ENCODE measurements at places on chromosomes 16 and 17.

- no peak for DNase-seq
Observed at GRCh38 chr17:55694286-55694910, 28.3 kb downstream of the TMEM100 start.

- no peak for DNase-seq
Observed at GRCh38 chr17:43399839-43400328, 1.1 kb downstream of the ARL4D start.

- DNase-seq: no peak
Observed at GRCh38 chr16:78494674-78495073, 395.2 kb downstream of the WWOX start.

DNA sequence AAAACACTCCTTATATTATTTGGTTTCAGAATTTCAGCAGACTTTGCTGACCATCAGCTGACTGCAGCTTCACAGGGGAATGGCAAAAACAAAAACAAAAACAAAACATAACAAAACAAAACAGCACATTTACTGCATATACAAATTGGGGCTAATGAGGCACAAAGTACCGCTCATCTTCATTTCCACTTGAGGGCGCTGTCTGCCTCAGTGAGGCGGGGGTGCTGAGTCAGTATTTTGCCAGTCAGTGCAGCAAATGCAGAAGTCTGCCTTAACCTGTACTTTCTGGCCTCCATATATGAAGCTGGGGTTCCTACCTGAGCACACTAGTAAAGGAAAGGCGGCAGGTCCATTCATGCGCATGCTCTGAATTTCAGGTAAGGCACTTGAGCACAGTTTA, 13.5 kb upstream of the DYNLRB2 start:
- peak; percentile 45 for DNase-seq

DNA sequence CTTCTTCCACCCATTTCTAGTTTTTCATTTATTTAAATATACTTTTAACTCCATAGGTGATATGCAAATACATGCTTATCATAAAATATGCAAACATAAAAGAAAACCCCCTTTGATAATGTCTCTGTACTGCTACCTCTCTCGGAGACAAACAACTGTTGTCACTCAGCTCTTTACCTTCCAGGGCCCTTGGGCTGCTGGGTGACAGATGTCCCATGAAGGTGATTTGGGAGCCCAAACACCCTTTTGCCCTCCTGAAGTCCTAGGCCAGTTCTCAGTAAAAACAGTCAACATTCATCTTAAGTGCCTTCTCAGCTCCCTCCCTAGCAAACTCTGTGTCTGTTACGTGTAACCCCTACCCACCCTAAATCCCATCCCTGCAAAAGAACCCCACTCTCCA, 37.5 kb downstream of the CHD9 start:
- DNase-seq: no peak

- DNase-seq: no peak
Observed at GRCh38 chr17:41734139-41734948, at the start of gene HAP1. Gene HAP1 (minus strand): TSS chr17:41734643. CDS start chr17:41734634, 9 bp downstream.

GRCh38 chr16:88809676-88810165, 2.0 kb downstream of the APRT start:
- no peak for DNase-seq

DNA sequence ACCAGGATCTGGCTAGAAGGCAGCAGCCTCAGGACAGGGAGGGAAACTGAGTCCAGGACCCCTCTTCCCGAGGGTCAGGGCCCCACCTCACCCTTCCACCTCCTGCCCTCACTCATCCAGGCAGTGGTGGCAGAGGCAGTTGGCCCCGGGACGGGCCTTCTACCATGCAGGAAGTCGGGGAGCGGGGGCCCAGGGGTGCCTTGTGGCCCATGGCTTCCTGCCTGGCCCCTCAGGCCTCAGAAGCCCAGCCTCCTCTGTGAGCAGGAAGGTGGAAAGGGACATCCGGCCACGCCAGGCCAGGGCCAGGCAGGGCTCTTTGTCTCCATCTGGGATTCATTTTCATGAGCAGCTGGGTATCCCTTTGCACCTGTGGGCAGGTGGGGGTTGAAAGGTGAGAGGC, 58.5 kb downstream of the BAHCC1 start:
- no peak for DNase-seq

DNA sequence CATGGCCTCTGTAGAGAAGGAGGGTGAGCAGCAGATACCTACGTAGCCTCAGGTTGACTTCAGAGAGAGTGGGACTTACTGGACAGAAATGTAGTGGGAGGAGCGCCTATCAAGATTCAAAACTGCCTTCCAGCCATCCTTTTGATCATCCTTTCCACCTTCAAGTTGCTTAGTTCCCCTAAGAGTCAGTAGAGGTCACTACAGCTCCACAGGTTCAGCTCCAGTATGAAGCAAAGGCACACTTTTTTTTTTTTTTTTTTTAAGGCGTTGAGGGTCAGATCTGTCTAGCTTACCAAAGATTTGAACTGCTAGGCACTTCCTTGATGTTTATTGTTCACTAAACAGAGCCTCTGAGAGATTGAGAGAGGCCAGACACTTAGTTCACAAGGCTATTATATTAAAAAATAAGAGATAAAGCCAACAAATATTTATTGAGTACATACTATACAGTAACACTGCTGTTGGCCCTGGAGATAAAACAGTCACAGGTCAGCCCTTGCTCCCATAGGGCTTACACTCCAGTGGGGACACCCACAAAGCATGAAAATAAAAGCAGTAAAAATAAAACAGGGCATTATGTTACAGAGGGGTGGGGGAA, 3.1 kb downstream of the RNF227 start:
- DNase-seq: no peak

DNA sequence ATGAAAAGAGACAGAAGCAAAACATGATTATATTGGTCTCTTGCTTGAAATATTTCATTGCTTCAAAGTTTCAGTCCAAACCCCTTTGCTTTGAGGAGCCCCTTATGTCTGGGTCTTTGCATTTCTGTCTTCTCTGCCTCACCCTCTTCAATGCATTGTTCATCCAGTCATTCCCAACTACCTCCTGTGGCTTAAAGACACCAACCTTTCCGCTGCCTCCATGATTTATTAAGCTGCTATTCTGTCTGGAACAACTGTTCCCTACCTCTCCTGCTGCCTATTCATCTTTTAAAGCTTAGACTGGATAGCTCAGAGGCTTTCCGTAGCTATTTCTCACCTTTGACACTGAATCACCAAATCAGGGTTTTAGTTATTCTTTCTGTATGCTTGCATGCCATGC, 2.3 kb downstream of the KRTAP3-2 start:
- DNase-seq: no peak

- no peak for DNase-seq
Observed at GRCh38 chr16:49644145-49644463, 211.8 kb downstream of the ZNF423 start.

DNA sequence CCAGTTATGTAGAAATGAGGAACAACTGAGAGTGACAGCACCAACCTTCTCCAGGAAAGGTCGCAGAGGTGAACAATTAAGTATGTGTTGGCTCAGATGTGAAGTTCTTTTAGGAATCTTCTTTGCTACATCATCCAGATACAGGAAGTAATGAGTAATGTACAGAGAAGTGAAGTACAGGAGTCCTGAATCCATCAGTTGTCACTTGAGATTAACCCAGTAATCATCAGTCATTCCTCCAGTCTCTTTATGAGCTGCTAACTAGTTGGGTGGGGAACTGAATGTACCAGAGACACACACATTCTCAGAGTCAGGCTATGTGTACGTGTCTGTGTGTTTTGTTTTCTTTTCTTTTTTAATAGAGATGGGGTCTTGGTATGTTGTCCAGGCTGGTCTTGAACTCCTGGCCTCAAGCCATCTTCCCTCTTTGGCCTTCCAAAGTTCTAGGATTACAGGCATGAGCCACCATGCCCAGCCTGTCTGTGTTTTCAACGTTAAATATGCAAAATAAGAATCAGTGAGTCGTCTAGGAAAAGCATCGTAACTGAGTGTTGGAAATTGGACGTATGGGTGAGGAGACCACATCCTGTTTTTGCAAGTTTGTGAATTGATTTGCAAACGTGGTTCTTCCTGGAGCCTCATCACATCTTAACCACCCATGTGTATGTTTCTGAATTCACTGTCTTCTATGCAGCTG, 19.9 kb downstream of the ZNF200 start:
- DNase-seq: no peak

- DNase-seq: no peak
Observed at GRCh38 chr16:86212706-86213436, 297.5 kb upstream of the FOXF1 start.

GRCh38 chr17:8494021-8494420, 58.3 kb downstream of the NDEL1 start:
- DNase-seq: no peak

- no peak for DNase-seq
Observed at GRCh38 chr16:49590166-49590871, 216.7 kb downstream of the C16orf78 start.

GRCh38 chr16:6918646-6919045, 414.0 kb upstream of the RBFOX1 start:
- no peak for DNase-seq

DNA sequence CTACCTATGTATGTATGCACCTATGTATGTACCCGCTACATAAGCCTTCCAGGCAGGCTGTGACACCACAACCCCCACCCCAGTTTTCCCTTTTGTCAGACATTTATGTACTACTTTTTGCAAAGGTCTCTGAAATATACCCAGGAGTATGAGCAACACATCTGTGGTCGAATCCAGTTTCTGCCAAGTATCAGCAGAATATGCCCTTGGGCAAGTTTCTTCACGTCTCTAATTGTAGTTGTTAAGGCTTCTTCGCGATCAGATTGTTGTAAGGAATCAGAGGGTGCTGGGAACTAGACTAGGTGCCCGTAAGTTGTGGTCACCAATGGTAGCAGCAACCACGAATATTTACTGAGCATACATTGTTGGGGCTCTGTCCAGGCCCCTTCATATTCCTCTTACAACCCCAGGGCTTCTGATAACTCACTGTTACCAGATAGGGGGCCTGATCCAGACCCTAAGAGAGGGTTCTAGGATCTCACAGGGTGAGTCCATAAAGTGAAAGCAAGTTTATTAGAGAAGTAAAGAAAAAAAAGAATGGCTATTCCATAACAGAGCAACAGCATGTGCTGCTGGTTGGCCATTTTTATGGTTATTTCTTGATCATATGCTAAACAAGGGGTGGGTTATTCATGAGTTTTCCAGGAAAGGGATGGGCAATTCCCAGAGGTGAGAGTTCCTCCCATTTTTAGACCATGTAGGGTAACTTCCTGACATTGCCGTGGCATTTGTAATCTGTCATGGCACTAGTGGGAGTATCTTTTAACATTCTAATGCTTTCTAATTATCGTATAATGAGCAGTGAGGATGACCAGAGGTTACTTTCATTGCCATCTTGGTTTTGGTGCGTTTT, 16.6 kb downstream of the NUDT7 start:
- DNase-seq: no peak

- no peak for DNase-seq
Observed at GRCh38 chr17:34991606-34992005, 11.3 kb downstream of the LIG3 start.

- no peak for DNase-seq
Observed at GRCh38 chr17:77247048-77247541, 106.3 kb downstream of the SEC14L1 start.

GRCh38 chr16:54201200-54201599, 85.4 kb downstream of the IRX3 start:
- no peak for DNase-seq

GRCh38 chr17:68867759-68868516, 87.3 kb downstream of the ABCA8 start:
- DNase-seq: no peak

- DNase-seq: no peak
Observed at GRCh38 chr16:77790912-77791311, 2.5 kb downstream of the VAT1L start.

GRCh38 chr16:82769845-82770244, 143.1 kb downstream of the CDH13 start:
- no peak for DNase-seq

GRCh38 chr16:68079626-68080344, 5.4 kb upstream of the NFATC3 start:
- DNase-seq: no peak

GRCh38 chr17:75635610-75636202, 2.5 kb downstream of the SMIM5 start:
- no peak for DNase-seq

DNA sequence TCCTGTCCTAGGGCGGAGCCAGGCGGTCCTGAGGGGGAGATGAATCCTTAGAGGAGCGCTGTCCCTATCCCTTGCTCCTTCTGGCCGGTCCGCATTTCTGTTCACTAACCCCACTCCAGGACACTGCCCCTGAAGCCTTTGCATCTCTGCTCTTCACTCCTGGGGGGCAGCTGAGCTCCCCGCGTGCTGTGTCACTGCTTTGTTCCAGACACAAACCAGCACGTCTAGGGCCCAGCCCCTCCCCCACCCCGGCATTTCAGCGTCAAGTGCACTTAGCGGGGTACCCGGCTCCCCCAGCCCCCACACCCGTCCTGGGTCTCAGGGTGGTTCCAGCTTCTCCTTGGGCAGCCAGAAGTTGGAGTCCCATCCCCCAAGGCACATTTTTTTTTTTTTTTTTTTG, 8.9 kb downstream of the CORO6 start:
- DNase-seq: no peak

DNA sequence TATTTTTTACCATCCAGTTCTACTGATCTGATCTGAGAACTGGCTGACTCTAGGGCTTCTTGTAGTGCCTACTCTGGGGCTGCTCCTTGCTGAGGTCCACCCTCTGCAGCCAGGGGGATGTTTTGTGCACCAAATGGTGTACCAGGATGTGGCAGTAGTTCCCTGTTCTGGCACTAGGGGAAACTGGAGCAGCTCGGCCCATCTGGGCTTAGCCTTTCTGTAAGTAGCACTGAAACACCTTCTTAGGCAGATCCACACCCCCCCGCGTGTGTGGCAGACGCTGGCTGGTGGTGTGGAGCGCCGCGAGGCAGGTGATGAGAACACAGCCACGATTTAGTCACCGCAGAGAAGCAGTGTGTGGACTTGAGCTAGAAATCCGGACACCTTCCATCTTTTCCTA, 17.0 kb downstream of the DUSP14 start:
- no peak for DNase-seq

All from iPS DF 6.9 (cell line).